Fibroblast of lung (primary cell): ENCODE measurements at places on chromosomes 7 and 10. TPM values are rescaled to one million over a fixed set of nuclear protein-coding genes. Genes with fewer than 3 reads are reported as not detected.

OR6B1 gene
- polyA plus RNA-seq, result not detected in 2 replicates

AUTS2 gene
- polyA plus RNA-seq, result 0.60 and 2.2 TPM in 2 replicates

GRCh38 chr10:14547816-14548215, 217.1 kb upstream of the FRMD4A start:
- H3K36me3 ChIP-seq, result peaks cover 2% of the 10 kb centered on the region
- peaks cover 6% of the 10 kb centered on the region for H3K4me1 ChIP-seq
- no peak for DNase-seq
- no peak overlapping the region for H3K4me3 ChIP-seq
- H3K27me3 ChIP-seq, result no peaks in the 10 kb centered on the region
- no peak overlapping the region for H3K27ac ChIP-seq

GRCh38 chr7:34417781-34418180, 240.2 kb upstream of the NPSR1 start:
- no peak for DNase-seq
- H3K4me1 ChIP-seq, result no peaks in the 10 kb centered on the region
- H3K4me3 ChIP-seq, result no peak overlapping the region
- no peaks in the 10 kb centered on the region for H3K27me3 ChIP-seq
- H3K27ac ChIP-seq, result no peak overlapping the region

DNA sequence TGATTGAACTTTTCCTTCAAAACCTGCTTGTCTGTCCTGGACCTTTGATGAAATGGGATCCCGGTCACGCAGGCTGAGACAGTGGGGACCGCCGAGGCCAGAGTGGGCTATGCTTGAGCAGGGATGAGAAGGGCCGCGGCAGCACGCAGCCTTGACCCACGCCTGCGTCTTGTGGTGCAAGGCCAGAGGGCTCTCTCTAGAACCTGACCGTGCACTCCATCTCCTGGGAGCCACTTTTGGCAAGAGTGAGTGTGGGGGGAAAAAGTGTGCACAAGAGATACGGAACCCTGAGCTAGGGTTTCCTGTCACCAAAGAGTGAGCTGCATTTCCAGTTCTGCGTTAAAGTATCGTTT, 42.4 kb downstream of the WIPI2 start:
- H3K36me3 ChIP-seq, result peaks cover 18% of the 10 kb centered on the region
- DNase-seq, result no peak
- H3K4me3 ChIP-seq, result no peak overlapping the region
- H3K27ac ChIP-seq, result no peak overlapping the region
- peaks cover 3% of the 10 kb centered on the region for H3K4me1 ChIP-seq

DNA sequence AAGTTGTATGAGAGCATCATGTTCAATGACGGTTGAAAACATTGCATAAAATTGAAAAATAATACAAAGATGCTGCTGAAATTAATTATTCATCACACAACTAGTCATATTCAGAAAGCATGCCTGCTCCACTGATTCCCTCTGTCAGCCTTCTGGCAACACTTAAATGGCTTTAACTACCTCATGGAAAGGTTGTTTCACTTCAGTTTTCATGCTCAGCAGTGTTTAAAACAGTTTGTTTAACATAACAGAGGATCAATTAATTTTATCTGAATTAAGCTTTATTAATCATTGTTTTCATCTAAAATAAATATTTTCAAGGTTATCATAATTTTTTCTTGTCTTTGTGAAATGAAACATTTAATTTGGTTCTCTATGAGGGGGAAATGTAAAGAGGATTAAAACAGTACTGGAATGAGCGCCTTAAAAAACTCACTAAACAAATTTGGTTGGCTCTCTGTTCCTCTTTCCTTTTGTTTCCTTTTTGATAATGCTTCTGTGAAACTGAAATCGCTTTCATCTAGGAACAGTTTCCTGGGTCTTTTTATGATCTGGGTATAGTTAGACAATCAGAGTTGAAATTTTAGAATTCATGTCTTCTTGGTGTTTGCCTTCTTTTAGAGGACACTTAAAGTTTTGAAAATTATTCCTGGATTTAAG, 427.4 kb downstream of the SH2D4B start:
- H3K27ac ChIP-seq, result no peak overlapping the region
- H3K4me3 ChIP-seq, result no peak overlapping the region
- H3K27me3 ChIP-seq, result no peaks in the 10 kb centered on the region
- H3K36me3 ChIP-seq, result no peaks in the 10 kb centered on the region
- no peaks in the 10 kb centered on the region for H3K4me1 ChIP-seq

DNA sequence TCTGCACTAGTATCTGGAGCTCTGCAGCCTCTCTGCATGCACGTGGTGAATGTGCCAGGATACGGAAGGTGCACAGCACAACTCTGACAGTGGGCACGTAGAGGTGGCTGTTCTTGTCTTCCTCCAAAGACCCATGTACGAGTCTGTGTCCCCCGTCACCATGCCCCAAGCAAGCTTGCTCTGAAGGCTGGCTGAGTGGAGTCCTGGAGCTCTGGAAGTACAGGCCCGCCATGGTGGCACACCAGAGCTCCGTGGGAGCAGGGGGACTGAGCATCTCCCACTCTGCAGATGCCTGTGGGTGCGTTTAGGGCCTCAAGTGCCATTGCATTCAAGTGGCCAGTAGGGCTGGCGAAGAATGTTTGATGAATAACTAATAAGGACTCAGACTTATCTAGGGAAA, 17.1 kb downstream of the BCCIP start:
- H3K27me3 ChIP-seq, result no peaks in the 10 kb centered on the region
- H3K4me3 ChIP-seq, result no peak overlapping the region
- H3K27ac ChIP-seq, result no peak overlapping the region
- H3K4me1 ChIP-seq, result no peaks in the 10 kb centered on the region
